ENCODE measurements at places on chromosomes 3 and 15. TPM values are rescaled to one million over a fixed set of nuclear protein-coding genes. Genes with fewer than 3 reads are reported as not detected.
A peak's percentile ranks its signal among the peaks of the same experiment; 100 is the strongest.

Gene FAM81A
- total RNA-seq: 1.8 TPM

GRCh38 chr3:186178412-186178811 is 69.5 kb upstream of the ETV5 start:
- no peak for DNase-seq

DNA sequence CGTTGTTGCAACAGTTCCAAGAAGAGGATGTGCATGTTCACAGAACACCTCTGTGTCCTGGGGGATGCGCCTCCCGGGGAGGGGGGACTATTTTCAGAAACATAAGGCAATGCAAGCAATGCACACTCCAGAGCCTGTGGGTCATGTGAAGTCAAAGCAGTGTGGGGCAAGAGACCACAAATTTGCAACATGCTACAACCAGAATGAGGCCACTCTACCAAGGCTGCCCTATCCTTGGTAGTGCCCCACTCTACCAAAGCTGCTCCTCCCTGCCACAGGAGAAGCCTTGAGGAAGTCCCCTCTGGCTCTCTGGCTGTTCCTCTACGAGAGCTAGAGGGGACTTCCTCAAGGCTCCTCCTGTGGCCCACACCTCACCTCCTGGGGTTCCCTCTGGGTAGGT is 8.4 kb upstream of the NR2C2 start:
- no peak for DNase-seq

- DNase-seq: no peak
These were observed 12.4 kb upstream of the TTBK2 start for GRCh38 chr15:42932833-42933515.

DNA sequence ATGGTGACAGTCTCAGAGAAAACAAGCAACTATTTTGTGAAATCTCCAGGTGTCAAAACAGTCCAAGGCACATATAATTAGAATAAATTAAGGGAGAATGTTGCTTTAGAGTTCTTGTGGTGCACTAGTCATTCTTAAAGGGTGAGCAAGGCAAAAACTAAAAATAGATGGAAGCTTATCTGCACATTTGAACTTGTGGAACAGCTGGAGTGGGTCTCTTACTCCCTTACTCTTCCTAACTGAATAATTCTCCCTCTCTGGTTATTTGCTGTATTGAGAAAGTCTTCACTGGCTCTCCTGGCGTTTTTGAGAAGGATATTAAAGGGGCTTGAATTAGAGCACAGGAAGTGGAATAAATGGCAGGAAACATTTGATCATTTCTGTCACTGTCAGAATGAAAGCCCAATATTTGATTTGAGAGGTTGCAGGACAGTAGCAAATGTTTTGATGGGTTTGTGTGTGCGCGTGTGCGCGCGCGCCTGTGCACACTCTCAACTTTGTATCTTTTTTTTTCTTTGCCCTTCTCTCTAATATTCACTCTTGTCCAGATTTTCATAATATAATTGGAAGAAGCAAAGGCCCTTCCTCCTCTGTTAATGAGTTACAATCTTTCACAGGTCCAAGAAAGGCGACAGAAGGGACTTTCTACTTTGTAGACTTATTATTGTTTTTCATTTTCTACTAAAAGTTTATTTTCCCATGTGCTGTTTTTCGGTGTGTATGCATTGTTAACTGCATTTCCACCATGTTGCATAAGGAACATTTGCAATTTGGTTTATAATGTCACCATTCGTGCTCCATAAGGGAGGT is 40.9 kb downstream of the AKAP13 start:
- peak; percentile 41 for DNase-seq

DNA sequence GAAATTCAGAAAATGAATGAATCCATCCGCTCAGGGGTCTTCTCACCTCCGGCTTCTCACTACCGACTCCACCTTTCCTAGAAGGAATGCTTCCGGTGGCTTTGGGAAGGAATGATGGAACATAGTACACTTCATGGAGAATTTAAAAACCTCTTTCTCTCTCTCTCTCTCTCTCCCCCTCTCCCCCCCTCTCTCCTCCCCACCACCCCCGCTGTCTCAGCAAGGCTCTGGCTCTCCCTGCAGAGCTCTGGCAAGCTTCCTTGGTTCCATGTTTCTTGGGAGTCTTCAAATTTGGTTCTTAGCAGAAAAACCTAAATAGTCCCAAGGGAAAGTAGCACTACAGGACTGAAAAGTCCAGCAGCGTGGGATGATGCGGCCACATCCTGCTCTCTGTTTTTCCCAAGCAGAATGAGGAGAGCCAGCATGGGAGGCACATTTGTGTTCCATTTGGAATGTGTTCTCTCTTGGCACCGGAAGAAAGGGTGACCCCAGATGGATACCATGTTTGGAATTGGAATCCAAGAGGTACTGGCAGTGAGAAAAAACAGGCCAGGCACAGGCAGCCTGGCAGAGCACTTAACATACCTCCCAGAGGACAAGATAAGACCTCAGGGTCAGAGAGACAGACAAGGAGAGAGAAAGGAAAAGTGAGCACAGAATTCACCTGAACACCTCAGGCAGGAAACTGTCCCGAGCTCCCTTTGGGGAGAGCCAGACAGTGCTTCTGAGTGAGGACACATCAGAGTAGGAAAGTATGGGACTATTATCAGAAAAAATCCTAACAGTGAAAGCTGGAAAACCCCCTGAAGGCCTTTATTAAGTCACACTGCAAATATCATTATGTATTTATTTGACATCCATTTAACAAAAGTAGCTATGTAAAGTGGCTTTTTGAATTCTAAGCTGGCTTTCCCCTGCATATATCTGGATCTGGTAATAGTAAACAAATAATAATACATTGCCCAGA is at the start of gene POPDC2:
TSS of gene POPDC2 (minus strand) at position 116 of the 967 bp plus-strand sequence. CDS start 166 bp downstream, outside the sequence.
- DNase-seq: peak; percentile 65

Gene FAM240A
- not detected for total RNA-seq

DNA sequence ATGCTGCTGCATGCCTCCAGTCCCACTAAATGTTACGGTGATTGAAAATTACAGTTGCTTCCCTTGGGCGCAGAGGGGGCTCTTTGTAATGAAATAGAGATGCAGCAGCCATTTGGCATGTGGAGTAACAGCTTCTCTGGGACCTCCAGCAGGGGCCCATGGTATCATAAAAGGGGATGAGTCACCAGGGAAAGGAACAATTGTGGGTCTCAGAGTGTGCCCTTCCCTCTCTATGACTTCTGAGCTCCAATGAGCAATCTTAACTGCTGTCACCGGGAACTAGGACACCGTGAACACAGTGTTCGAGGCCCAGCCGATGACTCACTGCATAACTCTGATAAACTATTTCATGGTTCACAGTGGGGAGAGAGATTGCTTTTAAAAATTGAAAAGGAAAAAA is 164.8 kb upstream of the NUDT16 start:
- peak; percentile 81 for DNase-seq

DNA sequence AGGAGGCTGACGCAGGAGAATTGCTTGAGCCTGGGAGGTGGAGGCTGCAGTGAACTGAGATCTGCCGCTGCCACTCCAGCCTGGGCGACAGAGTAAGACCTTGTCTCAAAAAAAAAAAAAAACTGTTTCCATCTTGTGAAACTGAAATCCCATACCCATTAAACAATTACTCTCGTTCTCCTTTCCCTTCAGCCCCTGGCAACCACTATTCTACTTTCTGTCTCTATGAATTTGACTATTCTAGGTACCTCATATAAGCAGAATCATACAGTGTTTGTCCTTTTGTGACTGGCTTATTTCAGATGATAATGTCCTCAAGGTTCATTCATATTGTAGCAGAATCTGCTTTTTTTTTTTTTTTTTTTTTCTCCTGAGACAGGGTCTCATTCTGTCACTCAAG is 51.5 kb upstream of the UBE2E1 start:
- DNase-seq: no peak

Gene POPDC2
- 214 TPM for total RNA-seq

DNA sequence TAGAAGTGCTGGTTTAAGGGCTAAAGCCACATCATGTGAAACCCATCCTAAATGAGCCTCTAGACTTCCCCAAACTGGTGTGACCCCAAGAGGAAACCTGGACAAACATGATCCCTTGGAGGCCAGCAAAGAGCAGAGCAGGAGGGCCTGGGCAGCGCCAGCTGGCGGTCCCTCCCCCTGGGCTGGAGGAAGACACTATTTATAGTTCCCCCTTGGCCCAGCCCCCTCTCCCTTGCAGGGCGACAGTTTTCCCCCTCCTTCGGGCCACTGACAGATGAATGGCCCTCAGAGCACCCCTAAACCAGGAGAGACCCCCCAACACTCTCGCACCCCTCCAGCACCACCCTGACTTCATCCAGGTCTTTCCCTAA is 2.9 kb downstream of the UCN2 start:
- DNase-seq: peak; percentile 79

DNA sequence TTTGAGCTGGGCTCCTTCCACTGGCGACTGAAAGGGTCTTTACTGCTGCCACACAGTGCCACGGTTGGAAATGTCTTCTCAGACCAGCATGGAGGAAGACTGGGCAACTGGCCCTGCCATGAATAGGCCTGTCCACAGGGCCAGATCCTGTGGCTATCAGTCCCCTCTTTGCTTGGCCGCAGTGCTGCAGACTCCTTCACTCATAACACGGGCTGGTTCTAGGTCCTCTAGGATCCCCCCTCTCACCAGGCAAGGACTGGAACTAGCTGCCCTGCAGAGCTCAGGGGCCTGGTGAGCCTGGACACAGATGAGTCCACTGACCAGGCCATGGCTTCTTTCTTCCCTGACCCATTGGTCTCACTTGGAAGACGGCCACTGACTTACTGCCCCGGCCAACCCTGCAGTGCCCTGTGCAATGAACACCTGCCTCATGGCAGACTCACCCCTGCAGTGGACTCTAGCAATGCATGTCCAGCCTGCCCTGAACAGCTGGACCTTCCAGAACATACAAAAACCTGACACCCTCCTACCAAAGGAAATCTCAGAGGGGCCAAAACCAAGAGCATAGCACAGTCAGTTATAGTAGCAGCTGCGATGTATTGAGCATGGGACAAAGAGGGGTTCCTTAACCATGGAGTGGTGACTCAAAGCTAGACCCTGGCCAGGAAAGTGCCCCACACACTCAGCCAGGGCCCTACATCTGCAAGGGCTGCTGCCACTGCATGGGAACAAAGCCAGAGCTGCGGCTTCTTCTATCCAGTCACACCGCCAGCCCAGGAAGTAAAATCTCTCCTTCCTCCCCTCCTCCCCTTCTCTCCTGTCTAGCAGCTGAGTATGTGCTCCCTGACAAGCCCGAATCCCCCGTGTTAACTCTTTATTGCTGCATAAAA is 72.1 kb upstream of the ITGA11 start:
- DNase-seq: no peak

Gene CNTN4
- total RNA-seq: 16.2 TPM

DNA sequence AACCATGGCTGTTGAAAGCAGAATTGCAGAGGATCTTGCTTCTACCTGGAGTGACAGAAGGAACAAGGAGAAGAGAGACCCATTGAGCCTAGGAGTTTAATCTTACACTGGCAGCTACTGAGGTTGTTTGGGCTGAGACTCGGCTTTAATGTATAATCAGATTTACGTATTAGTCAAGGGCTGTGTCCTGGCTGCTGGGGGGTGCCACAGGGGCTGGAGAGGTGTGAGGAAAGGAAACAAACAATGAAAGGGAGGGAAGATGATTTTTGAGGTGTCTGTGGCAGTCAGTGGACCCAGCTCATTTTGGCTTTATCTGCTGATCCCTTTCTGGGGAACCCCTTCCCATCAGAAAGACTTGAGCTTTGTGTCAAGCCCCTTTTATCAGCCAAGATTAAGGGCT is 95.7 kb downstream of the PRICKLE2 start:
- DNase-seq: no peak

- no peak for DNase-seq
These were observed 207.2 kb upstream of the NAALADL2 start for GRCh38 chr3:174651951-174652350.

Gene LRRC2
- total RNA-seq: 0.77 TPM

GRCh38 chr15:40941528-40942336 is 11.5 kb upstream of the CHAC1 start:
- DNase-seq: peak; percentile 84

Gene CADPS
- total RNA-seq: 57.8 TPM

GRCh38 chr15:56939257-56939656 is 20.8 kb downstream of the TCF12 start:
- no peak for DNase-seq

- DNase-seq: peak; percentile 47
These were observed 22.5 kb downstream of the CDCP1 start for GRCh38 chr3:45123581-45124269.

GRCh38 chr15:70507772-70508371 is 255.5 kb downstream of the UACA start:
- DNase-seq: peak; percentile 63

GRCh38 chr15:47577000-47577399 is 140.3 kb upstream of the SEMA6D start:
- DNase-seq: peak; percentile 22

Gene SST
- total RNA-seq: 6.0 TPM

DNA sequence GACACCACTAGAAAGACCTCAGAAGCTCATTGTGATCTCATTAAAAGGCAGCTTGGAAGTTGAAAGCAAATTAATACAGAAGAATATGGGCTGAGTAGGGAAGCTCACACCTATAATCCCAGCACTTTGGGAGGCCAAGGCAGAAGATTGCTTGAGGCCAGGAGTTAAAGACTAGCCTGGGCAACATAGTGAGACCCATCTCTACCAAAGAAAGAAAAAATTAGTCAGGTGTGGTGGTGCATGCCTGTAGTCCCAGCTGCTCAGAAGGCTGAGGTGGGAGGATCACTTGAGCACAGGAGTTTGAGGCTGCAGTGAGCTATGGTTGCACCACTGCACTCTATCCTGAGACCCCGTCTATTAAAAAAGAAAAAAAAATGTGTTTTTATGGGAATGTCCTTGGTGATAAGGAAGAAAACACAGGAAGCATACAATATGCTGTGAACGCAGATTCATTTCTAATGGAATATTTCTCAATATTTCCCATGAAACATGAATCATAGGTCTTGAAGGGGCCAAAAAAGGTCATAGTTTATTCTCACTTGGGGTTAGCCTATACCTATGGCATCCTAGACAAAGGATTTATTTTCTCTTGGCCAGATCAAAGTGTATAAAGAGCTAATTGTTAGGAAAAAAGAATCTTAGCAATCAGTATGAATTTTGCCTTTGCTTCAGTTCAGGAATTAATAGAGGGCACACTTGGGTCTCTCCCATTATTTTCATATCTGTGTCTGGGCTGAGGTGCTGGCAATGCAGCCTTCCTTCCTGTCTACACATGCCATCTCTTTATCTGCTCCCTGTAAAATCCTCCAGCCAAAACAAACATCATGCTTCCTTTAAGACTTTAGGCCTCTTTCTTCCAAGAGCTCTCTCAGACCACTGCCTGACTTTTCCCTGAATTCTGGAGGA is 98.2 kb downstream of the FNDC3B start:
- peak; percentile 70 for DNase-seq

Gene C3orf80
- total RNA-seq: 3.6 TPM

DNA sequence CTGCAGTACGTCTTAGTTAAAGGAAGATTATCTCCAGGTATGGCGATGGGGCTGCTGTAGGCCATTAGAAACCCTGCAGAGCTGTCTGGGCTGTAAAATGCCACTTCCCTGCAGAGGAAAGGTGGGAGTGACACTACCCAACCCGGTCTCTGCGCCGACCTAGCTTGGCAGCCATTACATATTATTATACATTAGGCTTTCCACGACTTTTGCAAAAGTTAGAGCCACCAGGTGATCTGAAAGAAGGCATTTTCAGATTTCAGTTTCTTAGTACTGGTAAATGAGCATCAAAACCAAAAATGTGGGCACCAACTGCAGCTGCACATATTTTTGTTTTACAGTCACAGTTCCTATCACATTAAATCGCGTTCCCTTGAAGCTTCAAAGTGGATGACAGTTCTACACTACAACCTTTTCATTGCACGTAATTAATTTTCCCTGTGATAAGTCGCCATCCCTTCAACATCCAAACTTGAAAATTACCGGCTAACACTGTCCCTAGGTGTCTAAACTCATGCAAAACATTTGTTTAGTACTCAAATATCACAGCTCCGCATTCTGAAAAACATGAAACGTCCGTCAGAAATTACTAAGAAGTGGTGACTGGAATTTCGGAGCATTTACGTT is 81.4 kb upstream of the CHD2 start:
- no peak for DNase-seq

- no peak for DNase-seq
These were observed 612.2 kb downstream of the ZIC1 start for GRCh38 chr3:148021381-148021780.
